ENCODE measurements at places on chromosomes 7 and 10.

DNA sequence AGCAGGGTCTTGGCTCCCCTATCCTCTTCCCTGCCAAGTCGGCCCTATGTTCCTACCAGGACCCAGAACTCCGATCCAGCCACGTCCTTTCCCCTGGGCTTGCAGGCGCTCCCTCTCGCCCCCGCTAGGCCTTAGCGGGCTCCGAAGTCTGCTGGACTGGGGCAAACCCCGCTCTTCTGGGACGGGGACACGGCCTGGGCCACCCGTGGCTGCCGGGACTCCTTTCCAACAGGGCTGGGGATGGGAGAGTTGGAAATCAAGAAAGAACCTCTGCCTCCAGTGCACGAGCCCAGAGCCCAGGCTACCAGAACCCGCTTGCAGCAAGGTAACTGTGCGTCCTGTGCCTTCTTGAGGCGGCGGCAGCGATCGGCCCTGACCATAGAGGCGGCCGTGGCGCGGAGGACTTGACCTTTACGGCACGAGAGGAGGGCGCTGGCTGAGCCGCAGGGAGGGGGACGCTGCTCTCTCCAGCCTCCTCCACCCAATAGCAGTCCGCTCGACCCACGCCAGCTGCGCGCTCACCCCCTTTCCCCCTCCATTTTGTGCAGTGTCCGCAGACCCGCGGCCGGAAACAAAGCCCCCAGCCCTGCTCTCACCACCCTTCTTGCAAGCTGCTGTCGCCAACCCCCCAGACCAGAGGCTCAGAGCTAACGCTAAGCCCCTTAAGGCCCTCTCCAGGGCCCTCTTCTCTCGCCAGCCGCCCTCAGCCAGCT is 7.0 kb upstream of the HOXA11 start:
- no peak for DNase-seq

DNA sequence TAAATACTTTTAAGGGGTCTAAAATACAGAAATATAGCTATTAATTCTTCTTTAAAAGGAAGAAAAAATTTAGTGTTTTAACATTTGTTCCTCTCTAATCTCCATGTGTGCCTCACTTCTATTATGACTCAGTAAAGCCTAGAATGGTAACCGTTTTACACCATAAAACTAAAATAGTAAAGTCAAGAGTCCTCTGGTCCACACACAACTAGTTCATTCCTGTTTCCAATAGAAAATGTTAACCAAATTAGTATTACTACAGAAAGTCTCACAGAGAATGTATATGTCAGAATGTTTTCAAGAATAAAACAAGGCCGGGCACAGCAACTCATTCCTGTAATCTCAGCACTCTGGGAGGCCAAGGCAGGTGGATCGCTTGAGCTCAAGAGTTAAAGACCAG is 55.8 kb downstream of the CNOT4 start:
- DNase-seq: no peak

DNA sequence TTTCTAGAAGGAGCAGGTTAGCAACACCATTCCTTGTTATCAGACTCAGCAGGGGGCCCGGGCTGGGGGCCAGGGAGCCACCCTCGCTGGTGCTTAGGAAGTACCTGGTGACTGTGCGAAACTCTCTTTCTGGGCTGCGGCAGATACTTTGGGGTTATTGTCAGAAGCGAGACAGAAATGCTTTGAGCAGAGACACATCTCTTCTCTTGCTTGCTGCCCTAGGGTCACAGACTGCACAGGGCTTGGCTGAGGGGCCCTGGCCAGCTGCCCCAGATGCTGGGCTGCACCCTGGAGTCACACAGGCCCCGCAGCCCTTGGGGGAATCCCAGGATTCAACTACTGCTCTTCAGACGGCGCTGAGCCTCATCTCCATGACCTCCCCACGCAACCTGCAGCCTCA is 91.9 kb downstream of the WDFY4 start:
- DNase-seq: no peak

DNA sequence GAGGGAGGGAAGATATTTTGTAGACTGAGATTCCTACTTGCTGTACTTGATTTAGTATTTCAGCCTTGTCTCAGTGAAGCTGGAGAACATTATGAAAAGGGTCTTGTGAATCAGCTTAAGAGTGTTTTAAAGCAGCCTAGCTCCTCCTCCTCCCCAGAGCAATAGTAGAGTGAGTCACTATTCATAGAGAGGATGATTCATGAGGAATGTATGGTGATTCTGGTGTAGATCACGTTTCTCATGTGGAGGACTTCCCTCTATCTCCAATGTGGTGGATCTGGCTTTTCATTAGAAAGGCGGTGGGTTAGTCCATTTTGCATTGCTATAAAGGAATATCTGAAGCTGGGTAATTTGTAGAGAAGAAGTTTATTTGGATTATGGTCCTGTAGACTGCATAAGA is 340.1 kb upstream of the CHRM2 start:
- DNase-seq: no peak

- no peak for DNase-seq
Observed at GRCh38 chr10:11018432-11018841, 765 bp downstream of the CELF2 start.

DNA sequence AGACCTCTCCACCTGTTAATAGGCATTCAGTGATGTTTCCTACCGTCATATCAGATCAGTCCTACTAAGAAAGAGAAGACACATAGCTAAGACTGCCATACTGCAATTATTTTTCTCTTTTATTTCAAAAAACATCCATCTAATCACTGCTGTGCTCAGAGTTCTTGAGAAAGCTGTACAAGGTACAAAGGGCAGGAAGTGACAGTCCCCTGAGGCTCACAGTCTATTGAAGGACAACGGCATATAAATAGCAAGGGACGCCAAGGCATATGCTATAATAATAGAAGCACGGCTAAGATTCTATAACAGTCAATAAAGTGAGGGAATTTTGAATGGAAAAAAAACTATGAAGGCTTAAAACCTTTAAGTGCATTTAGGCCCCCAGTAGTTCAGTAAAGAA is 415.3 kb upstream of the NRP1 start:
- DNase-seq: no peak

DNA sequence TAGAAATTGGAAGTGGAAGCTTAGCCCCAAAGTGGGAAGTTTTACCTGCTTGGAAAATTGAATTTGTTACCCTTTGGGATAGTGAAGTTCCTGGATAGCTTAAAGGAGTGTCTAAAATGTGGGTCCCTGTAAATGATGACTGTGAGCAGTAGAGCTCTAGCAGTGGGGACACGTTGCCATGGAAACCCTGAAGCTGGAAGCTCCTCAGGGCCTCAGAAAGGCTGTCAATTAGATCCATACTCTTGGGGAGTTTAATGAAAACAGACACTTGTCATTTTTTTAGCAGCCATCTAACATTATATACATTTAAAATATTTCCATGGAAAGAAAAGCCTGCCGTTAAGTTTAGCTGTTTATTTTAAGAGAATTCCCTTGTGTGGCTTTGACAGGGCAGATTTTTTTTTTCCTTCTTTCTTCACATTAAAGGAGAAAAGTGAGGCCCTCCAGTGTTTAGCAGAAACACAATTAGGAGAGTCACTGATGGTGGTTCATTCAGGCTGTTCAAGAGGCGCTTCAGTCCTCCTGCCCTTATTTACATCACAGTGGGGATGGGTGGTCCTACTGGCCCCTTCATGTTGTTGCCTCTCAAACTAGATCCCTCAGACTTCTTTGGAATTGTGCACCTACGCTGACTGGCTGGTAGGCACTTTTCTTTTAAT is 518.4 kb downstream of the CCSER2 start:
- no peak for DNase-seq

DNA sequence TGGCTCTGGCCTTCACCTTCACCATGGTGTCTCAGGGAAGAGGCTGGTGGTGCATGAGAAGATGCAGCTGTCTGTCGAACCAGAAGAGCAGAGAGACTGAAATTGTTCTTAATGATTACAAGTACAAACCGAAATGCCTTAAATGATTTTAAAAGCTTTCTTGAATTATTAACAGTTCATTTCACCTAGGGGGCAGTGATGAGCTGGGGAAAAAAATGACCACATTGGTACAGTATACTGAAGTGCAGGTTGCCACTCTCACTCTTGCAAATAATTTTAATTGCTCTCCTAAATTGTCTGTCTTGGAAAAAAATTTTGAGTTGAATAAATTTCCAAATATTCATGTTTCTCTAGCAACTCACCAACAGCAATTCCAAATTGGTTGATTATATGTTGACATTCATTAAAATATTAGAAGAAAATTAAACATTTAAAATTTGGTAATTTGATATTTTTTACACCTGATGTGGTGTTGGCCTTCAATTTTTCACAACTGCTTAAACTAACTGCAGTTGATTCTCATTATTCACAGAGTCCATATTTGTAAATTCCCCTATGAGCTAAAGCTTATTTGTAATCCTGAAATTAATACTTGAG is 692.6 kb downstream of the ZWINT start:
- peak; percentile 33 for DNase-seq

- peak; percentile 54 for DNase-seq
Observed at GRCh38 chr7:100705320-100705752, 585 bp upstream of the POP7 start.

GRCh38 chr10:118342638-118343020 is 505 bp upstream of the FAM204A start:
- DNase-seq: no peak

DNA sequence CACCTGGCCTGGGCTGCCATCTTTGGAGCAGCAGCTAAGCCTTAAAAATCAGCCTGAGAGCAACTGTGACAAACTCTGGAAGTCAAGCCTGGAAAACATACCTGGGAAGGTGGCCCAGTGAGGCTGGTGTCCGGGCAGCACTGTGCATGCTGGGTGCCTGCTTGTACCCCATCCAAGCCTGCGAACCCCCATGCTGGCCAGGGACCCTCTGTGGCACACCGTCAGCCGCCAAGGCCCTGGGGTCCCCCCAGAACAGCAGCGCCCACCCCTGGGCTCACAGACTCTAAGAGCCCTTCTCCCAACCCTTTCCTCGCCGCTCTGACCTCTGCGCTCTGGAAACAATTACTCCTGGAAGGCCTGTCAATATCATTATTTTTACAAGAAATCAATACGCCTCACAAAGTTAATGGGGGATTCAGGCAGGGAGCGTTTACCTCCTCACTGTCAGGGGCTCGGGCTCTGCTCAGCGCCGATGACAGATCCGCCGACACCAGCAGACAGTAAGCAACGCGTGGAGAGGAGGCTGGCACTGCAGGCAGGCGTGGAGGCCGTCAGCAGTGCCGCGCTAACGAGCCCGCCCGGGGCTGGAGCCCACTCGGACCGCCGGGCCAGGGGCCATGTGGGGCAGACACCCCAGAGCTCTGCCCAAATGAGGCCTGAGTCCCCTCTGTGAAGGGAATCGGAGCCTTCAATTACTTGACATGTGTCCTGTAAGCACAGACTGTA is 54.4 kb downstream of the EBF3 start:
- no peak for DNase-seq

GRCh38 chr7:100099452-100099851 is 1.7 kb downstream of the MCM7 start:
- DNase-seq: no peak

- DNase-seq: no peak
Observed at GRCh38 chr7:140054751-140055150, 8.0 kb downstream of the PARP12 start.

DNA sequence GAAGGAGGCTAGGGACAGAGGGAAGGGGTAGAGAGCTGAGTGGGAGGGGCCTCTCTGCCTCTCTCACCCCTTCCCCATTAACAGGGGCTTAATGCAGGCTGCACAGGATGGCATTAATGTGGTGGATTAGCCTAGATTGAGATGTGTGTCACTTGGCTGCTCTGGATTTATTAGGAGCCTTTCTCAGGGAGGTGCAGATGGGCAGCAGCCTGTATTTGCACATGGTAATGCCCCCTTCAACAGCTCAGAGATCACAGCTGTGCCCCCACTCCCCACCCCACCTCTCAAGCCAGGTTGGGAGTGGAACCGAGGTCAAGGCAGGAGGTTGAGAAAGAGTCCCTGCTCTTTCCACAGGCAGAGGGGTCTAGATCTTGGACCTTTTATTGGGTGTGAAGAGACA is 7.3 kb downstream of the PITX3 start:
- no peak for DNase-seq

DNA sequence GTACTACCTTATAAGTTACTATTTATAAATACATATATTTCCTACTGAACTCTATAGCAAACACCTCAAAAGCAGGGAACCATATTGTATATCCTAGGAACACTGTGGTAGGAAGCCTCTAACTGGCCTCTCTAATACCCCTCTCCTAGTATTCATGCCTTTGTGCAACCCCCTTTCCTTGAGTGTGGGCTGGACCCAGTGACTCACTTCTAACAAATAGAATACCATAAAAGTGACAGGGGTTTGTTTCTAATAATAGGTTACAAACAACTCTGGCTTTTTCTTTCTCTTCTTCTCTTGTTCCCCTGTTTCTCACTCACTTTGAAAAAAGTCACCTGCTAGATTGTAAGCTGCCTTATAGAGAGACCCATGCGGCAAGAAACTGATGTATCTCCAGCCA is 51.6 kb upstream of the MACC1 start:
- DNase-seq: no peak

DNA sequence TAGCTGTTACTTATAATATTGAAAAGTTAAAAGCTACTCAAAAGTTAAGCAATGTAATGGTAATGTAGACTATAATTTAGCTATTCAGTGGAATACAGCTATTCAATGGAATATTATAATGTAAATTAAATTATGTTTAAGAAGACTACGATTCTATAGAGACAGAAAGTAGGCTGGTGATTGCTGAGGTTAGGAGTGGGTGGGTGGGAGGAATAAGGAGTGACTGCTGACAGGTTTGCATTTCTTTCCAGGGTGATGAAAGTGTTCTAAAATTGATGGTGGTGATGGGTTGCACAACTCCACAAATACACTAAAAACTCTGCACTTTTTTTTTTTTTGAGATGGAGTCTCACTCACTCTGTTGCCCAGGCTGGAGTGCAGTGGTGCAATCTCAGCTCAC is 21.4 kb downstream of the DENND2A start:
- DNase-seq: no peak

- DNase-seq: no peak
Observed at GRCh38 chr7:97019710-97020225, 4.9 kb downstream of the DLX5 start.

- DNase-seq: no peak
Observed at GRCh38 chr10:44965104-44965503, 5.5 kb downstream of the RASSF4 start.

- DNase-seq: no peak
Observed at GRCh38 chr7:153061910-153062528, 302.5 kb downstream of the ACTR3B start.

GRCh38 chr7:128923411-128923800 is 12.9 kb upstream of the KCP start:
- no peak for DNase-seq

GRCh38 chr10:30059209-30060107 is at the start of gene JCAD:
TSS of gene JCAD (minus strand) at chr10:30059586. CDS start at chr10:30047812, 11,774 bp downstream.
- DNase-seq: peak; percentile 5

DNA sequence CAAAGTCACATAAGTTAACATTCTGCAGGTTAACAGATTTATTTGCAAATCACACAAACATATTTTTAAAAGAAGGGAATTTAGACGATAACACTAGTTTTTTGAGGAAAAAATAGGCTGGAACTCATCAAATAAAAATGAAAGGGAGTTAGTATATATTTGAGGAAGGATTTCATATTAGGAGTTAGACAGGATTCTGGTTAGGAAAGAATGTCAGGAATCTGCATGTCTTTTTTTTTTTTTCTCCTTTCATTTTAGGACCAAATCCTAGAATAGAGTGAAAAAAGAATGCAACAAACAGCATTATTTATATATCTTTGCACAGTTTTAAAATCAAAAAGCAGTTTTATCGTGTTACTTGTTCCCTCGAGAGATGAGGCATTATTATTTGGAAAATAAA is 8.9 kb upstream of the TRDMT1 start:
- DNase-seq: no peak

All from AML-193 (cell line).